RCC 7860 (cell line): ENCODE measurements at places on chromosomes 7 and 10.

- DNase-seq, result no peak
Measured at GRCh38 chr7:131302446-131302845, 25.2 kb upstream of the MKLN1 start.

DNA sequence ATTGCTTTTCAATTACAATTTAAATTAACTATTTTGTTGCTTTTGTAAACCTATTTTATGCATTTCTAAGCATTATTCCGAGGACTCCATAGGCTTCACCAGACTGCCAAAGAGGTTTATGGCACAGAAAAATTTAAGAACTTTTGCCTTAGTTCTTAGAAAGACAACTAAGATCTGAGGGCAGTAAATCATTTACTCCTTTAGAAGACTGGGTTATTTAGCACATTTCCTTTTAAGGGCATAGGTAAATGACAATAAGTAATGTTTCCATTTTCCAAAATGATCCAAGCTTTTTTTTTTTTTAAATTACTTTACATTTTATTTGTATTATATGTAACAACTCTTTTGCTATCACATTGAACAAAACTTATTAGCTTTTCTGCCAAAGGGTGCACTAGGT, 15.0 kb upstream of the STEAP4 start:
- DNase-seq, result no peak

GRCh38 chr7:116726149-116726548, 54.2 kb downstream of the MET start:
- no peak for DNase-seq

- no peak for DNase-seq
Measured at GRCh38 chr10:110153396-110153795, 54.0 kb upstream of the MXI1 start.

DNA sequence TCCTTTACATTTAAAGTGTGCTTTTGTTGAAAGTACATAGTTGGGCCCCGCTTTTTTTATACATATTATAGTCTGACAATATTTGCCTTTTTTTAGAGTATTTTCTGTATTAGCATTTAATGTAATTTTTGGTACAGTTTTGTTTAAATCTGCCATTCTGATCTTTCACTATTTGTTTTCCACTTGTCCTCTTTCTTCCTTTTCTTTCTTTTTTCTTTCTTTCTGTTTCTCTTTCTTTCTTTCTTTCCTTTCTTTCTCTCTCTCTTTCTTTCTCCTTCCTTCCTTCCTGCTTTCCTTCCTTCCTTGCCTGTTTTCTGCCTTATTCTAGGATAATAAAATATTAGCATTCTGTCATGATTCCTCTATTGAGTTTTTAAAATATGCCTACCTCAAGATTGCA, 9.5 kb downstream of the LIPK start:
- DNase-seq, result no peak

GRCh38 chr7:157211690-157212089, 73.0 kb downstream of the UBE3C start:
- DNase-seq, result peak; percentile 28

GRCh38 chr10:51300617-51301304, 226.5 kb downstream of the PRKG1 start:
- DNase-seq, result no peak

DNA sequence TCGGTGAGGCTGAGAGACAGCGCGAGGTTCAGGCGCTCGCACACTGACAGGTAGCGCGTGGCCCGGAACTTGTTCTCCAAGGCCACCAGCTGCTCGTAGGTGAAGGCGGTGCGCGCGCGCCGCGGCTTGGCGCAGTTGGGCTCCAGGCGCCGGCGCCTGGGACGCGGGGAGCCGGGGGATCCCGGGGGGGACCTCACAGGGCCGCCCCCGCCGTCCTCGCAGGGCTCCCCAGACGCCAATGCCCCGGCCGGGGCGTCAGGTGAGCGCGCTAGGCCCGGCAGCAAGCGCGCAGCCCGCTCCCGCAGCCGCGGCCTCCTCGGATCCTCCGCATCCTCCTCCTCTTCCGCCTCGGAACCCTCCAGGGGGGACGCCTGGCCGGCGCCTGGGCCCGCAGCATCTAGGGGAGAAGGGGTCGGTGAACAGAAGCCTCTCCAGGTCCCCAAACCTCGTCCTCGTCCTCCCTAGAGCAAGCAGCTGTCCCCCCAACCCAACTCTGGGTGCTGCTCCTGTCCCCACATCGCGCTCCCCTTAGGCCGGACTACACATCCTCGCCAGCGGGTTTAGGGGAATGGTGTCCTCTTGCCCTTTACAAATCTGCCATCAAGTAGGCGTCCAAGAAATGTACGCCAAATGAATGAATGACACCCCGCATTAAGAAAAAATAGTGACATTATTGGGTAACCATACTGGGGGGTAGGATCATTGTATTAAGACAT, 1.9 kb downstream of the NKX1-2 start:
- no peak for DNase-seq

DNA sequence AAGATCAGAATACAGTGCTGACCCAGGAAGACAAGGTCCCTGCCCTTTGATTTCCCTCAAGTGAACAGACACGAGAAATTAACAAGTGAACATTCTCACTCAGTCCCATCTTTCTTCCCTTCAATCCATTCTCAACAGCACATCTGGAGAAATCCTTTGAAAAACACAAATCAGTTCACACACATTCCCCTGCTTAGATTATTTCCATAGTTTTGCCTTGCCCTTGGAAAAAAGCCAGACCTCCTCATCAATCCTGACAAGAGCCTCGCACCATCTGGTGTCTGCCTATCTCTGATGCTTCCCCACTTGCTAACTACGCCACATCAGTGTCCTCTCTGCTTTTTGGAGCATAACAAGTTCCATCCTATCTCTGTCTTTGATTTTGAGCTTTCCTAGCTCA, 94.4 kb upstream of the KIAA1217 start:
- no peak for DNase-seq

DNA sequence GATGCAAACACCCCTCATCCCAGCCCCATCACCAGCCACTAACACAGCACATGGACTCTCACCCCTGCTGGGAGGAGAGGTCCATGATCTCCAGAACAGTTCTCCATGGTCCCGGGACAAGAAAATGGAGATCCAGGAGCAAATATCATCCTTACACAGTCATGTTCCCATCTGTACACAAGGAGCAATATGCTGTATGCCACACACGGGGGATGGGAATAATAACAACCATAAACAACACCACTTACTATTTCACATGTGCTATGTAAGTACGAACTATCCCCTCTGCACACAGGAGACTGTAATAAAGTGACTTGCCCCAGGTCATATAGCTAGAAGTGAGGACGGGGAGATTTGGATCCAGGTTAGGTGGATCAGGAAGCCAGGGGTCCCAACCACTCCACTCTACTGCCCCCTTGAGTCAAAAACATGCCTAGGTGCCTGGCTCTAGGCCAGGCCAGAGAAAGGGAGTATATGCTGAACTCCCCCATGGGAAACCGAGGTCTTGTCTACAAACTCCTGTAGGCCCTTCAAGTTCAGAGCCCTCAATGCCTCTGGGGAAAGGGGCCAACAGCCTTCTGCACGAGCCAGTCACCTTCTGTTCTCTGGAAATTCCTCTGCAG, 34.1 kb downstream of the LRRC20 start:
- peak; percentile 10 for DNase-seq

DNA sequence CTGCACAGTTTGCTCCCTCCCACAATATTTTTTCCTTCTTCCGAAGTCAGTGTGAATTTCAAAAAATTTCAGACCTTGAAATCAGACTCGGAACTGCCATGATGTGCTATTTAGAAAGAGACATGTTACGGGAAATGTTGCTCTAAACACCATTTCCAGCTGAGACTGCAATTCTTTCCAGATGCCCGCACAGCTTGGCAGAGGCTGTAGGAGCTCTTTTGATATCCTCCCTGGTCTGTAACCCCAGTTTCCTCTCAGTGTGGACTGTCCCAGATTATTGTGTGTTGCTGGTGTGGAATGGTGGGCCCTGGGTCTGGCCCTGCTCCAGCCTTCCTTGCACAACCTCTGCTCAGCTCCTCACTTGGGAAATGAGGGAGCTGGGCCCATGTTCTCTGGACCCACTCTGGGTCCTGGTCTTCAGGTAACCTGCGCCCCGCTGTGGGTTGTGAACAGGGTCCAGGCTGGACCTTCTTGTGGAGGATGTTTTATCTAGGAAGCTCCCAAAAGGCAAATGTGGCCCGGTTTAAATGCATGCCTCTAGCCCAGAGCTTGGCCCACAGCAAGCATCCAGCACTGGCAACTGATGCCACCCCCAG, 172.8 kb upstream of the CXCL12 start:
- no peak for DNase-seq

- no peak for DNase-seq
Measured at GRCh38 chr10:54194806-54195205, 606.2 kb downstream of the PCDH15 start.

DNA sequence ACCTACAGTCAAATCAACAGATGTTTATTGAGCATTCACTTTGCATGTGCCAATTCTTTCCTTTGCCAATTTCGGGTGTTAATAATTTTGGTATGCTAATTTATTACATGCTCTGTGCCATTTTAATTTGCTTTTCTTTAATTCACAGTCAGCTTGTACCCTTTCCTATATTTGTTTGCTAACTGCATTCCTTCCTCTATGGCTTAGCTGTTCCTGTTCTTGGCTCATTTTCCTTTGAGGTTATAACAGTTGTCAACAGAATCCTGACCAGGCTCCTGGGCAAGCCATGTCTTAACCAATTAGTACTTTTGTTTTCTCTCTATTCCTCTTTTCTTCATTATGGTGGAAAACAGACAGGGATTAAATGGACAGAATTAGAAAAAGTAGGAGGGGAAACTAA, 73.6 kb upstream of the RPA3 start:
- DNase-seq, result no peak

GRCh38 chr7:104550362-104550761, 222.0 kb downstream of the LHFPL3 start:
- DNase-seq, result no peak

DNA sequence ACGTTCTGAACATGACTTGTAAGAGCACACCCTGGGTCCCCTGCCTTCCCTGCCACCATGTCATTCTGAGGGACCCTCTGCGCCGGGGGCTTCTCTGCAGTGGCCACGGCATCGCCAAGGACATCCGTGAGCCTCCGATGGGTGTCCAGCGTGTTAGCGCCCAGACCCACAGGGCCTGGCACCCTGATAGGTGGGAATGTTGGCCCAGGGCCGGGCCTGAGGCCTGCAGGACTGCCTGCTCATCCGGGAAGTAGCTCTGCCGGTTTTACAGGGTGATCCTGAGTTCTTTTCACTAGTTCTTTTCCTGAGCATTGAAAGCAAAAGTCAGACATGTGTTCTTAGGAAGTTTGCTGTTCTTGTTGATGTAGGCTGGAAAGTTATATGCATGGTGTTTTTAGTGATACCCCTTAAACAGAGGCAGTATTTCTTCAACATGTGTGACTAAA, 54.5 kb downstream of the WDR37 start:
- no peak for DNase-seq

DNA sequence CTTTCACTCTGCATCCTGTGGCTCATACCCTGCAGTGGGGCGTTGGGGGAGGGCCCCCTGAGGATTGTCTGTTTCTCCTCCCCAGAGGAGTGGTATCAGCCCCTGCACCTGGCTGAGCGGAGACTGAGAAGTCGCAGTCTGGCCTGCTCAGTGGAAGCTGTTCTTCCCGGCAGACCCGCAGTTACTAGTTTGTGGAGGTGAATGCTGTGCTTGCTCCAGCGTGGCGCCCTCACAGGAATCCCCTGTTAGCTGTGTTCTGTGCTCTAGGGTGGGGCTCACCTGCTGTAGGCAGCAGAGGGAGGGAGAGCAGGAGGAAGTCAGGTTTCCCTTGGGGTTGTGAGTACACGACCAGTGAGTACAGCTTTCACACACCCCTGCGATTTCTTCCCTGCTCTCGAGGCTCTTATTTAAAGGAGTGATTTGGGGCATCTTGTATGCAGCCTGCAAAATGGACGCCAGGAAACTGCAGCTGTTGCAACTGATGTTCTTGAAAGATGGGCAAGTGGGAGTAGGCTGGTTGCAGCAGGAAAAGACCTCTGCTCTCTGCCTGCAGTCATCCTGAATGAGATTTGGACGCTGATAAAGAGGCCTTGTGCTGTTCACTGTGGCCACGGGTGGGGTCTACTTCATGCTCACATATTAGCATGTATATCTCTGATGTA, 66.4 kb downstream of the HK1 start:
- no peak for DNase-seq

DNA sequence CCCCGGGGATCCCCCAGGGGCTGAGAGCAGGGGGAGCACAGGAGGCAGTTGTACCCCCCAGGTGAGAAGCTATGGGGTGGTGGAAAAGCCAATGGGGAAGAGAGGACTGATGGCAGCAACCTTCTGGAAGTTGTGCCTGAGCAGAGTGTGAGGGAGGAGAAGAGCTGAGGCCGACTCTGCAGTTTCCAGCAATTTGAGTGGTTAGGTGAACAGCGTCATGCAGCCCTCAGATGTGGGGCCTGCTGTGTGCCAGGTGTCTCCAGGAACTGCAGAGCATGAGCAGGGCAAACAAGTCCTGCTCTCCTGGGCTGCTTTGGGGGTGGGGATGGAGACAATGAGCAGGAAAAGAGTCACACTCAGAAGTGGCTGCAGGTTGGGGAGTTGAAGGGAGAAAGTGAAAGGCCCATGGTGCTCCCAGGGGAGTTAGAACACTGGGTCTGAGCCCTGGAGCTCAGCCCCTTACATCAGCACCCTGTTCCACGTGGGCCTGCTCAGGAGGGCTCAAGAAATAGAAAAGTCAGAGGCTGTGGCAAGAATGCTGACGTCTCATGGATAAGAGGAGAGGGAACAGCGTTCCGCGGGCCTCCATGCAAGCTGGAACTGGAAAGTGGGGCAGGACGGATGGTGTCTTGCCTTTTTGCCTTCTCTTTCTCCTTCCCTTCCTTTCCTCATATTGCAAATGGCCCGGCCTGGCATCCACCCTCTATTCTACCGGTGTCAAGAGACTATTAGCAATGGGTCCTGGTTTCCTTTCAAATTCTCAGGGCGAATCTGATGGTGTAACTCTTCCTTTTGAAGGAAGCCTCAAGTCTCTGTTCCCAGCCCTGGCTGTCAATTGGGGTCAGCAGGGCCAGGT, 4.0 kb upstream of the AFAP1L2 start:
- no peak for DNase-seq

- DNase-seq, result peak; percentile 21
Measured at GRCh38 chr10:11036424-11037011, 18.8 kb downstream of the CELF2 start.

- peak; percentile 42 for DNase-seq
Measured at GRCh38 chr10:29239569-29240472, 49.0 kb upstream of the LYZL1 start.

GRCh38 chr10:112588225-112588990, 141.4 kb downstream of the VTI1A start:
- DNase-seq, result no peak

DNA sequence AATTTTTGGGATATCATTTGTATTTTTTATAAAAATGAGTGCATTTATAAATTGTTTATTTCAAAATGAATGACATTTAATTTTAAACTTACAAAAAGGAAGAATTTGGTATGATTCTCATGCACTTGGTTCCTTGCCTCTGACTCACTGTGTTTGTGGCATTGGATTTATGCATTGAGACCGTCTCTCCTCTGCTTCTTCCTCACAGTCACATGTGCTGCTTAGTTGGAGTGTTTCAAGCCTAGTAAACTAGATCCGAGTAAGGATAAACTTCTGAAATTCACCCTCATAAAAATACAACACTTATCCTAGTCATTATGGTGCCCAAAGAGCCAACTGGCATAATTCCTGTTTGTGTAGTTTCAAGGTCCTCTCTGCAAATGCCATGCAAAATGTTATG, 19.1 kb upstream of the FZD8 start:
- DNase-seq, result no peak

- no peak for DNase-seq
Measured at GRCh38 chr10:52454491-52454890, 140.4 kb downstream of the DKK1 start.

- DNase-seq, result no peak
Measured at GRCh38 chr7:15086131-15086611, 183.6 kb upstream of the DGKB start.

GRCh38 chr7:18570890-18571478, 75.4 kb downstream of the HDAC9 start:
- DNase-seq, result peak; percentile 46

GRCh38 chr7:104980440-104980839, 33.6 kb upstream of the KMT2E start:
- DNase-seq, result no peak
